ENCODE measurements at places on chromosomes 12 and 14.

GRCh38 chr12:62604871-62605270 is 138.2 kb downstream of the MON2 start:
- no peak for DNase-seq

- no peak for DNase-seq
Observed at GRCh38 chr14:22394616-22395015, 194.4 kb downstream of the DAD1 start.

DNA sequence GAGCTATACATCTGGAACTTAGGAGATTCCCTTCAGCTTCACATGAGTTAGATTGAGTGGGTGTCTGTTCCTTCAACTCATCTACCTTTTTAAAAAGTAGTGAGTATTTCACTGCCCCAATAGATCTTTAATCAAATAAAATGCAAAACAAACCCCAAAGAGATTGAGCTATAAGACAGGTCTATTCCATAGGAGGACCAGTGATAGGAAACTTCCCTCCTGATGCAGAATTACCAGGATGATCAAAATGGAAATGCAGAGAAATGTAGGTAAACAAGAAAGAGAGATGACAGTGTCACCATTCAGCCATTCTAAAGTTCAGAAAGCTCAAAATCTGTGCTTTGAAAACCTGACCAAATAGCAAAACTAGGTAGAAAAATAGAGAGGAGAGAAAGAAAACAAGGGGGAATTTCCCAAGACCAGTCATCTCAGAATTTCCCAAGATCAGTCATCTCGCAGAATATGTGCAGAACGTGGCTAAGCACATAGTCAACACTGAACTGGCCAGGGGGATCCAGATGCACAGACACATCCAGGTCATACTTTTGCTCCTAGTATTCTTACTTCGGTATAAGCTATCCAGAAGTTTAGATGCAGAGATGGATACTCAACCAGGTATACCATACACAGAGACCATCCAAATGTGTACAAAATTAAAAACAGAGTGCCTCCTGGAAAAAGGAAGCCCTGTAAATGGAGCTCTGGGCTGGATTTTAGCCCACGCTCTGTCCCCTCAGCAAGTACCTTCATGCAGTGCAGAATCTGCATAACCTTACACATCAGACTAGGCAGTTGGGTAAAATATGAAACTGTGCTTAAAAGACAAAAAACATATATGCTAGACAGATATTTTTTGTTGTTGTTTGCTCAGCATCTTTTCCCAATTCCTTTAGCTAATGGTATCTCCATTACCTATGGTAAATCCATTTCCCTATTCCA is 27.4 kb downstream of the SLC41A2 start:
- DNase-seq: no peak

- DNase-seq: peak; percentile 93
Observed at GRCh38 chr14:70600382-70601157, at the start of gene MED6. MED6 (minus strand) TSS chr14:70600655; CDS start chr14:70600637, 18 bp downstream.

- no peak for DNase-seq
Observed at GRCh38 chr12:49357103-49357678, 10.1 kb upstream of the SPATS2 start.

- no peak for DNase-seq
Observed at GRCh38 chr12:2697057-2697800, 97.5 kb upstream of the FKBP4 start.

DNA sequence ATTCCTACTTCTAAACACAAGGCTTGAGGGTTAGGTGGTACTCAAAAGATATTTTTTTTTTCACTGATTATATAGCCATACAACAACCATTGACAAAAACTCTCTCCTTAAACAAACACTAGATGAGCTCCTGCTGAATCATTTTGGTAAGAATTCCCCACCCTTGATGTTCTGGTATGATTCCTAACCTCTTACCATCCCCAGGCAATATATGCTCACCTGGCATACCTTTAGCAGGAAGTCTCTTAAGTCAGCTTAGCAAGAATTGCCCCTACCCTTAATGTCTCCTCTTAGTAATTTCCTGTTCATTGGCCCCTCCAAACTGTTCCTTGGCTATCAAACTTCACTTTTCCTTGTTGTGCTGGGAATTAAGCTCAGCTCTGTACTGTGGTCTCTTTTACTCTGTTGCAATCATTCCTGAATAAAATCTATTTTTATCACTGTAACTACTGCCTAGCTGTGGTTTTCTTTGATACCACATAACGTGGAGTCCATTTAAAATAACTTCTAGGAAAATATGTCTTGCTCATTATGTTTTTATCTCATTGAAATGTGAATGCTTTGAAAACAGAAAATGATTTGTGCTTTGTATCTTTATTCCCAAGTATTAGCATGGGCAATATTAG is 712.6 kb downstream of the SLC16A7 start:
- DNase-seq: no peak

DNA sequence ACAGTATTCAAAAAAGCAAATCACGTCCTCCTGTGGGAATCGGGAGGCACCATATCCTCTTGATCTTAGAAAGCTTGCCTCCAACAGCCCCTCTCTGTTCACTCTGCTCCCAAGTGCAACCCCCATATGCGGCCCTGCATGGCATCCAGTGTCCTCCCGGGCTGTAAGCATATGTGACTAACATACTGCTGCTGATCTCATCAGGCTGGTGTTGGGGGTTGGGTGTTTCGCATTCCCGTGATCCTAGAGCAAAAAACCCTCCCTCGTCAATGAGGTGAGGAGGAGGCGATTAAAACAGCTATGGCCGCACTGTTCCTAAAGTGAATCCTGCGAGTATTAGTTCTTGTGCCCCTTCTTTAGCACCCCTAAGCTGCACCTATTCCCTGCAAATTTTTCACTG is 28.1 kb upstream of the PPM1A start:
- no peak for DNase-seq

DNA sequence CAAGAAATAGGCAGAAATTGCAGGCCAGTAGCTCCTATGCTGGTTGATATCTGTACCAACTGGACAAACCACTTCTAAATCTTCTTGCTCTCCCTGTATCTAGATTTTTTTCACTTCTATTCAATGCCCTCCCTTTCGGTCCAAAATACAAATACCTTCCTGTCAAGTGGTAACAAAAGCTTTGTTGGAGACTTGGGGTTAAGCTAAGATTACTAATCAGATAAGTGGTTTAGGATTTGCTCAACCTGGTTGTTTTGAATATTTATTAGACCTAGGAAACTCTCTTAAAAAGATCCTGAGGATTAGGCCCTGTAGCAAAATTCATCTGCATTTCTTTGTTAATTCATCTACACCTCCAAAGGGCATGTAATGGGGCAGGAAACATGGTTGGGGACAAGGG is 410.1 kb downstream of the NAV3 start:
- no peak for DNase-seq

- DNase-seq: no peak
Observed at GRCh38 chr12:124621296-124621660, 53.9 kb upstream of the NCOR2 start.

DNA sequence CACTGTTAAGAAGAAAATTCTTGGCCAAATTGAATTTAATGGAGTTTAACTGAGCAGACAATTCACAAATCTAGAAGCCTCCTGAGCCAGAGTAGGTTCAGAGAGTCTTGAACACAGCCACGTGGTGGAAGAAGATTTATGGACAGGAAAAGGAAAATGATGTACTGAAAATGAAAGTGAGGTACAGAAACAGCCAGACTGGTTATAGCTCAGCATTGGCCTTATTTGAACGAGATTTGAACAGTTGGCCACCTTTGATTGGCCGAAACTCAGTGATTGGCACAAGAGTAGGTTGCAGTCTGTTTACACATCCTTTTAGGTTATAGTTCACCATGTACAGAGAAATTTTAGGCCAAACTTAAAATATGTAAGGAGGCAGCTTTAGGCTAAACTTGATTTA is 9.9 kb downstream of the OAS2 start:
- no peak for DNase-seq

DNA sequence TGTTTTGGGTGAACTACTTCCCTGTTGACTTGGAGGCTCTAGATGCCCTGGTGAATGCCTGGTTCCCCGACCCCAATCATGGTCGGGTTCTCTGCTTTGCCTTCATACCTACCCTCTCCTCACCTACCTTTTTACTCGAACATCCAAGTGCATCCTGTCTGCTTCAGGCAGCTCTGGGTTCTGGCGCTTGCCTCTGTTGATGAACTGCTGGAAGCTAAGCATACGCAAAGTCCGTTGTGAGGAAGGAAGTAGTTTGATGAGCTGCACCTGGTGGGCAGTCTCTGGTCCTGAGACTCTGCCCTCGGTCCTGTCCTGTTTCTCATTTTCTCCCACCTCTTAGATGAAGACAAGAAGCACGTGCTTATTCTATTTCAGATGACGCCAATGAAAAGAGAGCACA is 13.6 kb downstream of the KCNH3 start:
- DNase-seq: no peak

DNA sequence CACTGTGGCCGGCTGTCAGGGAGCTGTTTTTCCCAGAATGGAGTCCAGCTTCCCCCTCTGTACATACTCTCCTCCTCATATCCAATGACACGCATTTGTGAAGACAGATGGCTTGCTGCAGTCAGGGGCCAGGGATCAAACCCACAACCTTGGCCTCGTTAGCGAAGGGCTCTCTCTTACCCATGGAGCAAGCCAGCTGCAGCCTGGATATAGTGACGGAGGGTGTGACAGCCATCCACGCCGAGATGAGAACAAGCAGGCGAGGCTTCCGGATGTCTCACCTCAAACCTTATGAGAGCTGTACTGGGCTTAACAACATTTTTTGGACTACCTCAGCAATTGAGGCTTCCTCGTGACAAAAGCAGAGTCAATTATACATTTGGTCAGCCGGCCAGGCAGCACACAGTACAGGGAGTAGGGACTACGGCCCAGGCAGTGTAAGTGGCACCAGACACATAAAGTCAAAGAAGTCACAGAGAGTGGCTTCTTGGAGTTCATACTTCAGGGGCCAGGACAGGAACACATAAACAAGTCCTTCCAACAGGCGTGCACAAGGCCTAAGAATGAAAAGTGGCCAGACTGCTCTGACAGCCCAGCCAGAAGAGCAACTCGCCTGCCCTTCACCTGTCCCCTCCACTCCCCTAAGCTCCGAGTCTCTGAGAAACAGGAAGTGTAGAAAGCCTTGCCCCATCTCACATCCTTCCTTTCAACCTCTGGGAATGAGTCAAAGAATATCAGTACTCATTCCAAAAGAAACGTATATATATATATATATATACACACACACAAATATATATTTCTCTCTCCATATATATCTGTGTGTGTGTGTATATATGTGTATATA is 115.1 kb downstream of the TTC7B start:
- DNase-seq: no peak

DNA sequence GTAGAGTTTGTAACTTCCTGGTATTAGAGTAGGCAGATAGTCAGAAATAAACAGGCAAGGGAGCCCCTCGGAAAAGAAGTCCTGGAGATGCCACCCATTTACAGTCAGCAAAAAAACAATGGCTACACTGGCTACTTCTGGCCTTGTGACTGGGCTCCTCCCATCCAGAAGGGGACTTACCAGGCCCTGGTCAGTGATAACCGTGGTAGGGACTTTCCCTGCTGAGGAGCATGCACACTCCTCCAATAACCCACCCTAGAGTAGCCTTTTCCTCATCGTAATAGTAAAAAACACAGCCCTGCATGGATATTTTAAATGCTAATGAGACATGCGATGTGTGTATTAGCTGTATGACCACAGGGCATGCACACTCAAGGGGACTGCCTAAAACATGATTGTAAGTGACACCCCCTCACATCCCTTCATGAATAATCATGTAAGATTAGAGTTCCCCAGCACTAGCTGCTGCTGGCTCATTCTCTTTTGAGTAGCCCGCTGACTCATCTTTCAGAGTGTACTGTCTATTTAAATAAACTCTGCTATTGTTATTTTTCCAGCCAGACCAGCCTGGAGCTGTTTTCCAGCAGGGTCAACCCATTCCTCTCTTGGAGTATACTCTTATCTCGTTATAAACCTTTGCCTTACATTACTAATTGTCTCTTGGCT is 413.8 kb upstream of the TMTC1 start:
- DNase-seq: no peak

- no peak for DNase-seq
Observed at GRCh38 chr12:107152315-107152714, 59.0 kb upstream of the CRY1 start.

GRCh38 chr12:131946757-131947156 is 3.0 kb upstream of the EP400 start:
- DNase-seq: peak; percentile 4

- DNase-seq: no peak
Observed at GRCh38 chr12:54251667-54252284, 28.1 kb downstream of the CBX5 start.

- DNase-seq: no peak
Observed at GRCh38 chr14:77885367-77885766, 85.5 kb downstream of the ADCK1 start.

DNA sequence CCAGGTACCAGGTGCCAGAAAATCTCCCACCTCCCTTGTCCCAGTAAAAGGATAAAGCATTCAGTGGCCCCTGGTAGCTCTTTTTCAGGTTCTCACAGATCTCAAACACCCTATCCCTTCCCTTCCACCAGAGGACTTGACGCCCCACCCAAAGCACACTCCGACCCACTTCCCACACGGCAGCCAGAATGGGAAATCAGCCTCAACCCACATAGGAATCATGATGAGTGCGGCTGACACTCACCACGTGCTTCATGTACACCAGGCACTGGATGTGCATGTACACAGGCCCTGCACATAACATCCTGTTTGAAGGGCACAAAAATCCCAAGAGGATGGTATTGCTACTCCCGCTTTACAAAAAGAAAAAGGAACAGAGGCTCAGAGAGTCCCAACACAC is 71.9 kb downstream of the TBX3 start:
- DNase-seq: no peak

- DNase-seq: peak; percentile 79
Observed at GRCh38 chr14:23183479-23183878, at the start of gene SLC7A8. SLC7A8 (minus strand) TSS chr14:23183660; CDS start chr14:23182914, 746 bp downstream.

GRCh38 chr12:49622501-49623141 is 740 bp upstream of the PRPF40B start:
- DNase-seq: no peak

- no peak for DNase-seq
Observed at GRCh38 chr12:119819322-119819721, 57.8 kb downstream of the CIT start.

DNA sequence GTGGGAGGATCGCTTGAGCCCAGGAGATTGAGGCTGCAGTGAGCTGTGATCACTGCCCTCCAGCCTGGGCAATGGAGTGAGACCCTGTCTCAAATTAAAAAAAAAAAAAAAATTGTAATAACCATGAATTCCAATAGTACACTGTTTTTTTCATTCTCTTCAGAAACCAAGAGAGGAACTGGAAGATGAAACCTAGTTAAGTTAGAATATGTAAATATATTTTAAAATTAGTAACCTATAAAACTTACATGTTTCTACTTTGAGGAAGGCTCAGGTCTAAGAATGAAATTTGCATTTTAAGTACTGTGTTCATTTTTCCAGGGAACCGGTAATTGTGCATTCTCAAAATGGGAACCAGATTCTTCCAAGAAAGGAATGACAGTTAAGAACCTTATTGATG is 18.8 kb downstream of the KNTC1 start:
- DNase-seq: no peak

DNA sequence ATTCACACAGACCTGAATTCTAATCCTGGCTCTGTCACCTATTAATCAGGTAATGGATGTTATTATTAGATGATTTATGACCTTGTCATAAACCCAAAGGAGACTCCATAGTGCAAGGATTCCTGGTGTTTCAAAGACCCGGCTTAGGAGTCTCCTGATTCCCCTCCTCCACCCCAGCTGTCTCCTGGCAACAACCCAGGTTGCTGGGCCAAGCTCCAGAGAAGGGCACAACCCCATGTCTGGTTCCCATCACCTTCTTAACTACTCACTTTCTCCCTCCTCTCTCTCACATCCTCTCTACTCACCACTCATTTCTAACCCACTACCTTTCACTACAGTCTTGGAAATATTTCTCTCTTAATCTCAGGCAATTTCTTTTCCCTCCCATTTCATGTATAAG is 41.6 kb downstream of the RHOJ start:
- no peak for DNase-seq

All from posterior cingulate gyrus (tissue), 11 donors.